KBM-7 (cell line): ENCODE measurements at places on chromosomes 4 and X.

GRCh38 chr4:95545546-95545945 is 3.2 kb downstream of the UNC5C start:
- DNase-seq, result no peak

DNA sequence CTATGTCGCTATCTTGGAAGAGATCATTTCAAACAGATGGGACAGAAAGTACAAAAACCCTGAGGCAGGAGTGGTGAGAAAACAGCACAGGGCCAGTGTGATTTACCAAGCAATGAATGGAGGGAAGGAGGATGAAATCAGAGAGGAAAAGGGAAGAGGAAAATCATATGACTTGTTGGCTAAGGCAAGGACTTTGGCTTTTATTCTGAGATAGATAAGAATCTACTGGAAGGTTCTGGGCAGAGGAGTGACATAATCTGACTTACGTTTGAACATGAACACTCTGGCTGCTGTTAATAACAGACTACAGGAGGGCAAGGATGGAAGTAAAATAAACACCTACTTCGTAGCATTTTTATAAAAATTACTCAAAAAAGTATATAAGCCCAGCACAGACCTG is 207.8 kb upstream of the SLC7A11 start:
- no peak for DNase-seq

DNA sequence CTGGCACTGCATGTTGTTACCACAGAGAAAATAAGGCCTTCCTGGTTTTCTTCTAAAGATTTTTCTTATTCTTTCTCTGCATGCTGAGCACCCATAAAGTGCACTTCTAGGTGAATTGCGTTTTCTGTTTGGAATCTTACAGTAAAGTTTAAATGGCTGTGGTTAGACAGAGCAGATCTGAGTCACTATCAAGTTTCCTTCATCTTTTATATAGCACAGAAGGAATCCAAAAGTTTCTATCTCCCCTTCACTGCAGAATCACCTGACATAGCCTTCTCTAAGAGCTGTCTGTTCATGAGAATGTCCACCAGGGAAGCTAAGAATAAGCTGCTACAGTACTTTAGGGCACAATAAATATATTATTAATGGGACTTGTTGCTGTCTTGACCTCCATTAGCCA is 455.5 kb upstream of the FAM241A start:
- no peak for DNase-seq

GRCh38 chr4:24144381-24144780 is 254.5 kb upstream of the PPARGC1A start:
- no peak for DNase-seq

DNA sequence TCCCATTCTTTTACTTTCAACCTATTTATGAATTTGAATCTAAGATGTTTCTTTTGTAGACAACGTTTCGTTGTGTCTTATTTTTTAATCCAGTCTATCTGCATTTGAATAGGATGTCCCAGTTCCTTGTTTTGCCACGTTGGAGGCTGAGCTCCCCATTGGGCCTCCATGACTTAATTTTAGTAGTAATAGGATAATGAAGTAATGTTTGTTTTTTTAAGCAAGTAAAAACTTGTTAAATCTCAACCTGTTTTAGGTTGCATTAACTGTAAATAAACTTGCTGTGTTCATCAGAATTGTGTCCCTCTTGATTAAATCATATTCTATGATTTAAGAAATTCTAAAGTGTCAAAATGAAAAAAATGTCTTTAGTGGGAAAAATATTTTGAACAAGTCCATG is 25.3 kb downstream of the SLAIN2 start:
- no peak for DNase-seq

GRCh38 chr4:155307731-155308277 is 69.0 kb downstream of the MAP9 start:
- no peak for DNase-seq

GRCh38 chr4:159003420-159004253 is 99.2 kb upstream of the RAPGEF2 start:
- peak; percentile 51 for DNase-seq

DNA sequence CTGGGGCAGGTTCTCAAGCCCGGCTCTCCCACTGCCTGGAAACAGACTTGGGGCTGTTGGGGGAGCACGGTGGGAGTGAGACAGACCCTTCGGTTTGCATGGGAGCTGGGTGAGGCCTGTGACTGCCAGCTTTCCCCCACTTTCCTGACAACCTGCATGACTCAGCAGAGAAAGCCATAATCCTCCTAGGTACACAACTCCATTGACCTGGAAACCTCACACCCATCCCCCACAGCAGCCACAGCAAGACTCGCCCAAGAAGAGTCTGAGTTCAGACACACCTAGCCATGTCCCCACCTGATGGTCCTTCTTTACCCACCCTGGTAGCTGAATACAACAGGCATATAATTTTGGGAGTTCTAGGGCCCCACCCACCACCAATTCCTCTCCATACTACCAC is 57.6 kb upstream of the UBQLN2 start:
- DNase-seq, result no peak

- DNase-seq, result no peak
Observed at GRCh38 chr4:83731609-83732008, 195.7 kb downstream of the GPAT3 start.

DNA sequence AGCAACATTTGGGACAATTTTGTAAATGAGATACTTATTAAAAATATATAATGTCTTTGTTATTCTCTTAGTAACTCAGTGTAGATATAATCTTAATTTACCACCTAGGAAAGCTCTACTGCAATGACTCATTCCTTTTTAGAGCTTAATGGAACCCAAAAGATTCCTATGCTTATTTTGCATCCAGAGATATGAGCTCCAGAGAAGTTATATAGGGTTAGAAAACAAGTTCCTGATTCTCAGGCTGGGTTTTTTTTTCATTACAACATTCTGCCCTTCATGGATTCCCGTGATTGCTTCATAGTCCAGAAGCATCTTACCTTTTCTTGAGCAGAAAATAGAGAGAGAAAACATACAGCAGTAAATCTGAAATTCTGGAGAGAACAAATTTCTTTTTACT is 57.9 kb upstream of the CXCL8 start:
- no peak for DNase-seq

DNA sequence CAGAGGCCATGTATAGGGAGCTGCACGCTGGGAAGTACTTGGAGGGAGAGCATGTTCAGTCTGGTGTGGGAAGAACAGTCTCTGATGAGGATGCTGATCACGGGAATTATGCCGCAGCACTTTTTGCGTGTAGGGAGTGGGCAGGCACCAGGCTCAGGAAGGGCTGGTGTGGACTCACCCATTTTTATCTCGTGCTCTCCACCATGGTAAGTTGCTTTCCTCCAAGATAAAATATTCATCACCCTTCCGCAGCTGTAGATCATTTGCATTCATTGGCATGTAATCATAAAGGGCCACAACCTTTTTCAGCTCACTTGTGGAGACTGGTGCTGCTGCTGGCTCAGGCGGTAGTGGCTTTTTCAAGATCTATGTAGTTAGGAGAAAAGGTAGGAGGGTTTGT is 11.8 kb upstream of the TIMM8A start:
- no peak for DNase-seq

DNA sequence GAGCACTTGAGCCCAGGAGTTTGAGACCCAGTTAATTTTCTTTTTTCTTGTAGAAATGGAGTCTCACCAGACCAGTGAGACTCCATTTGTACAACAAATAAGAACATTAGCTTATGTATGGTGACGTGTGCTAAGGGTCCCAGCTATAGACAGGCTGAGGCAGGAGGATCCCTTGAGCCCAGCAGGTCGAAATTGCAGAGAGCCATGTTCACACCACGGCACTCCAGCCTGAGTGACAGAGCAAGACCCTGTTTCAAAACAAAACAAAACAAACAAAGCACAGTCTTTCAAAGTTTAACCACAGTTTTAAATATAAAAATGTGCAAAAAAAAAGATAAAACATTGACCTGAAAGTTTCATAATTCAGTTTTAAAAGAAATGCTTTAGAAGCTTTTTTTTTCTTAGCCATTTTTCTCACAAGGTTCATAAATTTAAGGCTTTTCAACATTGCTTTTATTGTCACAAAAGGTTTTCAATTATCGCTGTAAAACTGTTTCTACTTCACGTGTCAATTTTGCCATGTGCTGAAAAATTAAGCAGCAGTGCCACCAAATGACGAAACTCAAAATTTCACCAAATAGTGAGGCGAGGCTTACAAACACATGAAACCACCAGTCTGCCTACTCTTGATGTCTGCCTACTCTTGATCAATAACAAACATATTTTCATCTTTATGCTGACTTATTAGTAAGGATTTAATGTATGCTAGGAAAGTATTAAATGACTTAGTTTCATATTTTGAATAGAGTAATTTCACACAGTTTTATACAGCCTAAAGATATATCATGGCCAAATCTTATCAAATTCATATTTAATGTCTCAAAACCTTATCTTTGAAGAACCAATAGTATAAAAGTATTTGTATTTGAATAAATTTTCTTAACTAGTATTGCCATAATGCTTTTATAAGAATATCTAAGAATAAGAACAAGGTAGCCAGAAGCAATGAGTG is 126.3 kb downstream of the NEK1 start:
- DNase-seq, result peak; percentile 71

GRCh38 chr4:152106113-152106763 is 345.4 kb upstream of the GATB start:
- DNase-seq, result no peak

DNA sequence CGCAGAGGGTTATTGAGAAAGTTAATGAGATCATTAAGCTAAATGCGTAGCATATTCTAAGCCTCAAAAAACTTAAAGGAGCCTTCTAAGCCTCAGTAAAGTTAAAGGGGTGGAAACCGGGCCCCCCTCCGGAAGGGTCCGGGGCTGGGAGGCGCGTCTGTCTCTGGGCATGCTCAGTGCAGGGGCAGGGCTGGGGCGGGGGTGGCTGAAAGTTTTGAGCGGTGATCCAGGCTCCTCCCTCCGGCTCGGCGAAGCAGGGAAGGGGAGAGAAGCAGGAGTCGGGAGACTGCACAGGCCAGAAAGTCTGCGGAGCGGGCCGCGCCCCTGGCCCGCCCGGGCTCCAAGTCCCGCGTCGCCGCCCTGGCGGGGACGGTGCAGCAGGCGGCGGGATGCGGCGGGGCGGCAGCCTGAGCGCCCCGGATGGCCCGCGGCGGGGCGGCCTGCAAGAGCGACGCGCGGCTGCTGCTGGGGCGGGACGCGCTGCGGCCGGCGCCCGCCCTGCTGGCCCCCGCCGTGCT is at the start of gene EVC:
EVC (plus strand) TSS at position 241 of the 518 bp plus-strand sequence; CDS start at position 421, 180 bp downstream.
- peak; percentile 74 for DNase-seq

DNA sequence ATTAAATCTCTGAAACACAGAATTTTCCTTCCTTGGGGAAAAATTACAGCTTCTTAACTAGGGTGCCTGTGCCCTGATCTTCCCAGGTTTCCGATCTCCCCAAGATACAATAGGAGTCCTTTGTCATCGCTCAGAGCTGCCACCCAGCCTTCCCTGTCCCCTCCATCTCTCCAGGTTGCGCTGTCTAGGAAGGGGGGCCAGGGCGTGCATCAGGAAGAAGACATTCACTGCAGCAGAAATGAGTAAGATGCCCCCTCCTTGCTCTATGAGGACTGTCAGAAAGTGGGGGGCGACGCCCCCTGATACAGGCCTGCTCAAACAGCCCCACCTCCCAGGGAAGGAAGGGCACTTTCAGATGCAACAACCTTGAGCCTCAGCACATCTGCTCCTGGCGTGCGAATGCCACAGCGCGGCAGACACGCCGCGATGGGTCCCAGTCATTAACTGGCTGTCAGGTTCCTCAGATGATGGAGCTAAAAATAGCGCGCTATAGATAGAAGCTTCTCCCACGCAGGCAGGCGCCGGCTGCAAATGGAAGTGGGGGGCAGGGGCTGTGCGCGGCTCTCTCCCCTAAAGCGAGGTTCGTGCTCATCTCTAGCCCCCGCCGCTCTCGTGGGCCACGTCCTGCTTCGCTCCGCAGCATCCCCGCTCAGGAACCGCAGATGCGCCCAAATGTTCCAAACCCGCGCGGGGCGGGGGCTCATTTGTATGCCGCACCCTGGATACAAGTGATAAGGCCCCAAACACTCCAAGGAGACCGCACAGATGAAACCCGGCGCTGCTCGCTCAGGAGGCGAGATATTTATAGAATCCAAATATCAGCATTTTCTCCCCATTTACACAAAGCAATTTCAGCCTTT is 57.6 kb upstream of the LGI2 start:
- peak; percentile 78 for DNase-seq

DNA sequence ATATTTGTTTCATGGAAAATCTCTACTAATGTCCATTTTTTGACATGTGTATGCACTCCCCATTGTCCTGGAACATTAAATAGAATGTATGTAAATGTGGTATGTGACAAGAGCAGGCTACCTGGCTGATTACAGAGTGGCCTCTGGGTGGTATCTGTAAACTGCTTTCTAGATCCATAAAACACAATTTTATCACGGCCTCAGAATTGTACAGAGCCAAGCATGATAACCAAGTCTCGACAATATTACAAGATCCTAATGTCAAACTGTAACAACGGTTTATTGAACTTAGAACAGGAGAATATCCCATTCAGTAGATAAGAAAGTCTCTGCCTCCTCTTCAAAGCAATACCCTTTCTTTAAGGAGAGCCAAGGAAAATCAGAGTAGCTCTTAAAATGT is 212.4 kb downstream of the PCDH7 start:
- DNase-seq, result no peak

DNA sequence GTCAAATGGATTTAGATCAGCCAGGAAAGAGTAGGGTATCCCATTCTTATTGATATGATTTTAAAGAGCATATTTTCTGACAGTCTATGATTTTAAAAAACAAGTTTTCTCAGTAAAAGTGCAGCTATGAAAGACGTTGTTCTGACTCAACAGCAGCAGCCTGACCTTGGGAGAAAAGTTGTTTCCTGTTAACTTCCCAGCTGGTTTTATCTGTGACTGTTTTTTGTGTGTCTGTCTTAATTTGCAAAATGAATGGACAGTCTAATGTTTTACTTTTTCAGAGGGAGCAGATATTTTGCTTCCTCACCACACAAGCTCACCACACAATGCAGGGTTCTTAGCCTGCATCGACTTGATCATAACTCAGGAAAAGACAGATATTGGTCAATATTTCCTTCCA is 764 bp upstream of the MTHFD2L start:
- no peak for DNase-seq

GRCh38 chr4:90345549-90346215 is 218.5 kb downstream of the CCSER1 start:
- no peak for DNase-seq

DNA sequence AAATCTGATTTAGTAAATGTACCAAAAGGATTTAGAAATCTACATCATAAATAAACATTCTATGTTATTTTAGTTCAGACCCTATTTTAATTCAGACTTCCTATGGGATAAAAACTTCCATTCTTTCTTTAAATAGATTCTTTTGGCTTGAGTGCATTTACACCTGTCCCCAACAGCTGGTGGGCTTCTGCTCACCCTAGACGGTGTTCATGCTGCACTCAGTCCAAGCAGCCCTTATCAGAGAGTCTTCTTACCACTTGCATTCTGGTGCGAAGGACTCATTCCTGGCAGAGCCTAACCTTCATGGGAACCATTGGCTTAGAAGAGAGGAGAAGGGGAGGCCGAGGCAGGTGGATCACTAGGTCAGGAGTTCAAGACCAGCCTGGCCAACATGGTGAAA is 57.3 kb downstream of the NPNT start:
- DNase-seq, result no peak

- DNase-seq, result no peak
Observed at GRCh38 chrX:54045563-54046228, 1.4 kb upstream of the PHF8 start.

- no peak for DNase-seq
Observed at GRCh38 chrX:132364313-132364712, 124.5 kb downstream of the MBNL3 start.
